Stimulated activated CD4-positive, alpha-beta T cell treated with anti-CD3 and anti-CD28 coated beads, Interleukin-12 subunit alpha, Interleukin-12 subunit beta, amount 100 ng/mL, for 24 hours (primary cell): ENCODE measurements at places on chromosomes 11 and 22.

DNA sequence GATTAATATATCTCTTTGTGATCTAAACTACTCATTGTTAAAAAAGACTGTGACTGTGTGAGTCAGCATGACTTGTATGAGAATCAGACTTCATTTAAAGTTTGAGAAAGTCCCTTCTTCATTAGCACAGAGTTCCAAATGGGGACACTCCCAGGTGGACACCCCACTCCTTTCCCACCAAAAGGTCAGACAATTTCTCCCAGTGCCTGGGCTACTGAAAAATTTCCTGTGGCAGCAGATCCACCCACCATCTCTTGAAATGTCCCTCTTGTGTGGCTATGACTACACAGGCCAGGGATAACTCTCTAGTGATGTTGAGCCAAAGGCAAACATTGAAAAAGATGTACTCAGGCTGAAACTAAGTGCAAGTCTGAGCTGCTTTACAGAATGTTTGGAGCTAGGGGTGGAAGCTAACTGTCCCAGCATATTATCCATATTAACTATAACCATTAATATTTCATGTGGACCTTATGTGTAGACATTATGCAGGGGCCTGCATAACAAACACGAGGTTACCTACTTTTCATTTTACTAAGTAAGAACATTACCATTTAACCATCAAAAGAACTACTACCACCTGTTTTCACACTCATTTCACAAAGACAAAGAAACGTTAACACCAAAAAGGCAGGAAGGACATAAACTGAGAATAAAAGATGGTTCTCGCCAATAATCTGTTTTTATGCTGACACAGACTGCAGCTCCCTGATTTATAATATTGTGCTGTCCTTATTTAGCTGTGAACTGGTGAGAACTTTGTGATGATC lies 44.8 kb downstream of the MMP20 start:
- DNase-seq: no peak

- no peak for DNase-seq
Observed at GRCh38 chr11:2922655-2923054, 6.6 kb downstream of the PHLDA2 start.

DNA sequence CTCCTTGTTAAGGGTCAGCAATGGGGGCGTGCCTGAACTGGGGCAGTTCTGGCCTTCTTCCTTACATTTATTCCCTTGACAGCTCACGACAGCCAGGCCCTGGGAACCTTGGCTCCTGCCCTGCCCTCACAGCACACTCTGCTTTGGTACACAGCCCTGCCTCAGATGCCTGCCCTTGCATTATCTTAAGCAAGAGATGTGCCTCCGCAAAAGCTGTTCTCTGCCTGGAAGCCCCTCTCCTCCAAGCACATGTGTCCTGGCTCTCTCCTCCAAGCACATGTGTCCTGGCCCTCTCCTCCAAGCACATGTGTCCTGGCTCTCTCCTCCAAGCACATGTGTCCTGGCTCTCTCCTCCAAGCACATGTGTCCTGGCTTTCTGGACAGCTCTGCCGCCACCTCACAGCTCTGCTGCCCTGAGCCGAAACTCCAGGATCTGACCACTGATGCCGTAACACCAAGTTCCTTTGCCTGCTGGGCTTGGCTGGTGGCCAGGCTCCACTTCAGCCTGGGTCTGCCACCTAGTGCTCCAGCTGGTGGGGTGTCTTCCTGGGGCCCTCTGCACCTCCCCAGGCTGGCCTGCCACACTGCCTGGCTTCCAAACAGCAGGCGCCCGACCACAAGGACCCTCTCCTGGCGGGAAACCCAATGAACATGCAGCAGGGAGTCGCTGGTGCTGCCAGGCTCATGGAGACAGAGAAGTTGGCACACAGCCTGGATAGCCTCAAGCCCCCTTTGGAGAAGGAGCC lies 53.0 kb downstream of the SCUBE1 start:
- no peak for DNase-seq

GRCh38 chr22:20550851-20551744 lies 43.7 kb downstream of the MED15 start:
- peak; percentile 38 for DNase-seq

DNA sequence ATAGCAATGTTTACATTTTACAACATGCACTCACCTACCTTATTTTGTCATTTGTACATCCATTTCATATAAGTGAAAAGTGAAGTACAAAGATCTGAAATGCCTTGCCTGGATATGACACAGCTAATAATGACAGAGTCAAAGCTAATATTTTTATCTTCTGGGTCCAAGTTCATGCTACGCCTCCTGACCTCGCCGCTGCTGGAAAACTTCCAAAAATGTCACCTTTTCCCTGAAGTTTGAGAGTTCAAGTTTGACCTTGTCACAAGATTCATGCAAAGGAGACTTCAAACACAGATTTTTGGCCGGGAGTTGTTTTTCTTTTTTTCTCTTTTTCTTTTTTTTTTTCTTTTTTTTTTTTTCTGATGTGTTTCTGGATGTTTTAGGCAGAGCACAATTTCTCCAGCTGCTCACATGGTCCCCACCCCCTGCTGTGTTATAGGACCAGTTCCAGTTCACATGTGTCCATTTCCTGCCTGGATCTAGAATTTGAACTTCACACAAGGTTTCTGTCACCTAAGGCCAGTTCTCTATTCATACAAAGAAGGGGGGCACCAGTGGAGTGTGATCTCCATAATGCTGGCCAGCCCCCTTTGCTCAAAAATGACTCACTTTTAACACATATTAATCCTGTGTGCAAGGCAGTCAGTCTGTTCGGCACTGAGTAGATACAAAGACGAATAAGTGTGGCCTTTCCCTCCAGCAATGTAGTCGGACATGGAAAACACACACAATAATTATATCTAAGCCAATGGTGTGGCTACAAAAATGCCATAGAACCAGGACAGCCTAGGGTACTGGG lies 546.8 kb downstream of the BUD13 start:
- no peak for DNase-seq

GRCh38 chr11:46508360-46508759 lies 85.5 kb downstream of the AMBRA1 start:
- DNase-seq: no peak

GRCh38 chr11:93694557-93694956 lies 33.1 kb downstream of the CEP295 start:
- no peak for DNase-seq

DNA sequence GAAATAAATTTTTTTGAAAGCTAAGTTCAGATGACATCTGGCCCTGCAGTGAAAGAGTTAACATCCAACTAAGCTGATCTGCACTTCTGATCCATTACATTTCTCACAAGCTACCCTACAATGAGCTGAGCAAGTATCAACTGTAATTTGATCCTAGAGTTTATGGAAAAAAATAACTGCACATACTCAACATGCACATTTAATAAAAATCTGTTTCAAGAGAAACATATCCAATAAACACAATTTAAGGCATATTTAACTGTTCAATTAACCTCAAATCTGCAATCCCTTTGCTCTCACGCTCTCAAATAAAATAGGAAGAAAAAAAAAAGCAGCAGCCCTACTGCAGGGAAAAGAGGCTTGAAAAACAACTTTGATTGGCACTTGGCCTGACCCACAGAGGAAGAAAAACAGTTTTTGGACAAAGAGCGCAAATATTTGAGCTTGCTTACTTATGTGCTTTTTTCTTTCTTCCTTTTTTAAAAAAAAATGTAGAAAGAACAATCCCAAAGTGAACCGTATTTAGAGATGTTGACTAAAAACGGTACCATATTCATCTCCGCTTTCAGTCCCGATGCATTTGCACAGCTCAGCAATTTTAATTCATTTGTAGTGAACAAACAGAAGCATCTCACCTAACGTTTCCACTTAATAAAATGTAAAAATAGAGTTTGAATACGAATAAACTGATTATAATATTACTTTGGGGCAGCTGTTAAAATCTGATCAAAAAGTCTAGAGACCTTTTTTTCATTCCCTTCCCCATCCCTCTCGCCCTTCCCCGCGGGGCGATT lies 1.6 kb downstream of the SESN3 start:
- no peak for DNase-seq

DNA sequence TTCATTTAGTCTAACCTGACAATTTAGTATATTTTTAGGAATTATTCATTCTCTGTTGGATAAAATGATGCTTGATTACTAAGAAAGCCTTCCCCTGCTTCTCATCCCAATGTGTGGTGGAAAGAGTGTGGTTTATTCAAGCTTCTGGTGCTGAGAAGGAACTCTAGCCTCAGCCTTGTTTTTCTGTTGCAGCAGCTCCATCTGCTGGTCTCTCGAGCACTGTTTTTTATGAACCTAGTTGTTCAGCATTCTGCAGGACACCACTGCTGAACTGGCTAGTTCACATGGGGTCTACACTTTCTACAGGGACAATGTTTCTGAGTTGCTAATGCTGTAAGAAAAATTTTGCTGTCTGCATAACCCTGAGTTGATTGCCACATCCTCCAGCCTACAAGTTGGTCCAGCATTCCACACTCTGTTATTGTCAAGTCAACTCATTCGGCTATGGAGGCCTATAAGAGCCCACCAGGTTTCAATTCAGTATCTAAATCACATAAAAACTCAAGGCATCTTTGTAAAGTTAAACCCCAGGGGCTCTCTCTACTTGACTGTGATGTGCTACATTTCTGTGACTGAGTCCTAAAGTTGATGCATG lies 14.3 kb downstream of the OR2AG2 start:
- DNase-seq: no peak

DNA sequence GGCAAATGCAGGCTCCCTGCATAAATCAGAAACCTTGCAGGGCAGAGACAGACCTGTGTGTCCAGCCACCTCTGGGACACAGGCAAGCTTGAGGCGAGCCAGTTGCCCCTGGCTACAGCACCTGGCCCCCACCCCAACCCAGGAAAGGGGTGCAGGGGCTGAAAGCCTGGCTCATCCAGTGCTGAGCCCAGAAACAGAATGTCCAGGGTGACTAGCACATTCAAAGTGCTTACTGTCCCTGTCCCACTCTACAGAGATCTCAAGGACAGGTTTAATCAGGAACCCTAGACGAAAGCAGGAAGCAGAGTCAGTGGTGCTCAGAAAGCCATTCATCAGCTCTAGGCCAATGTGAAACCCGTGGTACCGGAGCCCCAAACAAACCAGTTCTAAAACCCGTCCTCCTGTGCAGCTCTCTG lies 31.9 kb downstream of the PLEKHA7 start:
- no peak for DNase-seq
